ENCODE measurements at places on chromosomes 2 and 18.

DNA sequence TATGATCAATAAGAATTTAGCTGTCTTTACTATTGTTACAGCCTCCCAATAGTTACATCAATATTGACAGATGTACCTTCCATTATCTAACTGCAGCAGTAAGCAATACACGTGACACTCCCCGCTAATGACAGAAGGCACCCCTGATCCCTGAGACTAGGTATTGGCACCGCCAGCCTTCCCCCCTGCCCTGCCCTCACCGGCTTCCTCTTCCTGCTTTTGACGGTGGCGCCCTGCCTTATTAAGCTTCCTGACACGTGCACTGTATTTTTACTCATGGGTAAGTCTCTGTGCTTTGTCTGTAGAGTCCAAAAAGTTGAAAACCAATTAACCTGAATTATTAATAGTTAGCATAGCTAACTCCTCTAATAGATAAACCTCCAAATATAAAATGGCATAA is 223.5 kb downstream of the EIPR1 start:
- DNase-seq: no peak

DNA sequence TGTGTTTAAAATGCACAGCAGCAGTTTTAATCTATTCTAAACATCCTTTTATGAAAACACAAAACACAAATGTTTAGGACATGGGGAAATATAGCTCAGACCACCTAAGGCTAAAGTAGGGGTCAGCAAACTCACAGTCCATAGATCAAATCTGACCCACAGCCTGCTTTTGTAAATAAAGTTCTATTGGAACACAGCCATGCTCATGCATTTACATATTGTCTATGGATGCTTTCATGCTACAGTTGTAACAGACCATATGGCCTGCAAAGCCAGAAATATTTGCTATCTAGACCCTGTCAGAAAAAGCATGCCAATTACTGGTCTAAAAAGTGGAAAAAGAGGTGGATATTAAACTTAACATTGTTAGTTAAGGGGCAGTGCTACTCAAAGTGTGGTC is 1105.4 kb upstream of the KLHL29 start:
- DNase-seq: no peak

DNA sequence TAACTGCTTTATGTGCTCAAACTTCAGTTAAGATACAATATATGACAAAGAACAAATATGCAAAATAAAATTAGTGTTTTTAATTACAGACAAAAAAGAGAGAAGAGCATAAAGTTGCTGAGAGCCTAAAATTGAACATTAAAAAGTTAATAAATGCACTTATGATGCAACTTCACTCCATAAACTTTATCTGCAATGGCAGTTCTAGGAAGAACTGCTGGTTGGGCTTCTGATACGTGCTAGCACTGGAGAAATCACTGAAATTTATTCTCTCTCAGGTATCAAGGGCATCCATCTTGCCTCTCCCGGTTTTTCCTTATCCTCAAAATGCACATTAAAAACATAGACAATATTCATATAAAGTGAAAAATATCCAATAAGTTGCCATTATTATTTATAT is 35.7 kb downstream of the MYO3B start:
- no peak for DNase-seq

DNA sequence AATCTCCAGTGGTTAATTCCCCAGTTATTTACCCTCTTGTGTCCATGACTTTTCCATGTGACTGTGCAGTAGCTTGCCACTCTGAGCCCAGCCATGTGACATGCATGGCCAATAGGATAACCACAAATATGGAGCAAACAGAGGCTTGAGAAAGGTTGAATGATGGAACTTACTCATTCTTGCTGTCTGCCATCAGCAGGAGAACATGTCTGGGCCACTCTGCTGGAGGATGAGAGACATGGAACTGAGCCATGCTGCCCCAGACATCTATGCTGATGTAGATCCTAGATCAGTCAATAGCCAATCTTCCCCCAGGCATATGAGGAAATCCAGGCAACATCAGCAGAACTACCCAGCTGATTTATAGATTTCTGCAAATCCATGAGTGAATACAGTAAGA is 992.3 kb upstream of the FANCL start:
- DNase-seq: no peak

- no peak for DNase-seq
Measured at GRCh38 chr18:9403795-9404564, 69.4 kb downstream of the TWSG1 start.

DNA sequence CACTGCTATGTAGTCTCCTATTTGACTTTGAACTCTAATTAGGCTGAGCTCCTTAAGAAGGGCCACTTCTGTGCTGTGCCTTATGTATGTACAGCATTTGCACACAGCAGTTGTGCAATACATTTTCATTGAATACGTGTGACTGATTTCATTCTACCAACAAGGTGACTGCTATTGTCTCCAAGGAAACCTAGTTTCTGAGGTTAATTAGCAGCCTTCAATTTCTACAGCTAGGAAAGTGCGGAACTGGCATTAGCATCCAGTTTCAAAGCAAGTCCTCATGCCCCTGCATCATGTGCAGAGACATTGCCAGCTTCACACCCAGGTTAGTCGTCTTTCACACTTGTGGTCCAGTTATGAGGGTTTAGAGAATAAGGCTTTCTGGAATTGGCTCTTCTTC is 58.6 kb downstream of the NCK2 start:
- DNase-seq: no peak

DNA sequence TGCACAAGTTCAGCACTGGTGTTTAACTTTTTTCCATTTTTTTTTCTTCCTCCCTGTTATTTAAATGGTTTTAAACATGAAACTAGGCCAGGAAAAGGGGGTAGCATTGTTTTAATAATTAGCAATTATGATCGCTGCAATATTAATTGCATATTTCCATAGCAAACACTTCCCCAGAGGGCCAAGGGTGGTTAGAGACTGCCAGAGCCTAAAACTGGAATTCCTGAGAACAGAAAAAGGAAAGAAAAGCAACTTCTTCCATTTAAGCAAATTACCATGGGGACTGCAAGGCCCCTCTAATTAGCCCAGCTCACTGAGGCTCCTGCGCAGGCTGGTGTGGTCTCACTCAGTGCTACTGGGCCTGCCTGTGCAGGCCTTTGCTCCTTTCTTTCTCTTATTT is 201.5 kb downstream of the SMAD2 start:
- no peak for DNase-seq
